ENCODE measurements at places on chromosomes 16 and 17. TPM values are rescaled to one million over a fixed set of nuclear protein-coding genes. Genes with fewer than 3 reads are reported as not detected.

- H3K4me1 ChIP-seq = no peaks in the 10 kb centered on the region
- H3K27ac ChIP-seq = no peak overlapping the region
- H3K4me3 ChIP-seq = no peak overlapping the region
These were observed 224.2 kb downstream of the ENGASE start for GRCh38 chr17:79298799-79299198.

DNA sequence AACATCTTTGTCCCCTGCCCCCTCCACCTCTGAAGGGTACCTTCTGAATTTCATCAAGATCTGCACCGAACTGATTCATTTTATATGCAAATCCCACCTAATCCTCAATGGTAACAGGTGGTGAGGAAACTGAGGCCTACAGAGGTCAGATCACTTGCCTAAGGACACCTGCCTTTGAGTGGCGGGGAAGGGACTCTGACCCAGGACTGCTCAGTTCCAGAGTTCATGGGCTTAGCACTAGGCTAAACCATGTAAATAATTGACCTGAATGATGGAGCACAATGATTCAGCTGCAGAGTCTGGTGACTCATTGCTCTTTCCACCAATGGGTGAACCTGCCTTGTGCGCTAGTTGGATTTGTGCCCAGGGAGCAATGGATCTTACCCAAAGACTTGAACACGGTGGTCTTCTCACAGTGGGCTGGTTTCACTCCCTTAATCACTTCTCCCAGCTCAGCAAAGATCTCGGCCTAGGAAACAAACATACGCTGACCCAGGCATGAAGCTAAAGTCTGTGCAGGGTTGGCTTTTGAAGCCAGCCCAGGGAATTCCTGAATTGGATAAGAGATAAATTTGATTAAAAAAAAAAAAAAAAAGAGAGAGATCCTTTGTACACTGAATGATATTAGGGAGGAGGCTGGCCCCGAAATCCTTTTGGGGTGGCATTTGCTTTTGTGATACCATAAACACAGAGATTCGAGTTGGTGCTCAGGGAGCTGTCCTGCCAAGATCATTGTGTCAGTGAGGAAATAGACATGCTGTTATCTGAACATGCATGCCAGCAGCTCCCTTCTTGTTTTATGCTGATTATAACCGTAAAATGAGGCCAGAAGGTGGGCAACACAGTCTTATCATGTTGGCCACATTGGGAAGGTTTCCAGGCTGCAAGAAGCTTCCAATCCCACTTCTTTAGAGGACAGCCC lies 17.0 kb downstream of the CRYM start:
- no peaks in the 10 kb centered on the region for H3K36me3 ChIP-seq
- H3K27me3 ChIP-seq = peaks cover 8% of the 10 kb centered on the region
- no peak overlapping the region for H3K27ac ChIP-seq
- peak; percentile 94 for DNase-seq
- no peaks in the 10 kb centered on the region for H3K4me1 ChIP-seq

DNA sequence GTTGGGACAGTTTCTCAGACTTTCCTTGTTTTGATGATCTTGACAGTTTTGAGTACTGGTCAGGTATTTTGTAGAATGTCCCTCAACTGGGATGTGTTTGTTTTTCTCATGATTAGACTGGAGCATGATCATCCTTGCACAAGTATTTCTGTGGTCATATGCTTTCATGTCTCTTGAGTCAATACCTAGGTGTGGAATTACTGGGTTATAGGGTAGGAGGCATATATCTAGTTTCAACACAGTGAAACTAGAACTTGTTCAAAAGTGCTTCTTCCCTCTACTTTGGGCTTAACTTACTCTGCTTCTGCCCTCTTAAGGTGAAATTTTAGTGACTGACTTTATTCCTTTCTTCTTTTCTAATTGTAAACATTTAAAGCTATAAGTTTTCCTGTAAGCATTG lies 30.1 kb downstream of the IKZF3 start:
- no peak overlapping the region for H3K27ac ChIP-seq
- H3K27me3 ChIP-seq = peaks cover 4% of the 10 kb centered on the region
- H3K4me1 ChIP-seq = no peaks in the 10 kb centered on the region
- DNase-seq = no peak

DNA sequence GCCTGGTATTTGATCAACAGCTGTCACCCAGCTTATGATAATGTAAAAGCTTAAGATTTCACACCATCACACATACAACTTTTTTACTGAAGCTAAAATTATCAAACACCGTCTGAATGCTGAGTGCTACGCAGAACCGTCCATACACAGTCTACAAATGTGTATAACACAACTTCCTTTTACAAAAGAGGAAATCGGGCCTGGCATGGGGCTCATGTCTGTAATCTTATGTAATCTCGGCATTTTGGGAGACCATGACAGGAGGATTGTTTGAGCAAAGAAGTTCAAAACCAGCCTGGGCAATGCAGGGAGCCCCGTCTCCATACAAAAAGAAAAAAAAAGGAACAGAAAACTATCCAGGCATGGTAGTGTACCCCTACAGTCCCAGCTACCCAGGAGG lies 19.6 kb upstream of the QRICH2 start:
- H3K36me3 ChIP-seq = peaks cover 28% of the 10 kb centered on the region
- H3K4me1 ChIP-seq = no peaks in the 10 kb centered on the region
- no peak overlapping the region for H3K4me3 ChIP-seq
- no peaks in the 10 kb centered on the region for H3K27me3 ChIP-seq

GRCh38 chr17:45147581-45148182 lies 593 bp upstream of the HEXIM1 start:
- H3K27ac ChIP-seq = peak overlapping the region; percentile 90
- H3K36me3 ChIP-seq = 0 out of 2 replicates have a peak, but pooled peaks cover 2% of the 10 kb centered on the region
- DNase-seq = peak; percentile 97
- peaks cover 19% of the 10 kb centered on the region for H3K4me1 ChIP-seq

DNA sequence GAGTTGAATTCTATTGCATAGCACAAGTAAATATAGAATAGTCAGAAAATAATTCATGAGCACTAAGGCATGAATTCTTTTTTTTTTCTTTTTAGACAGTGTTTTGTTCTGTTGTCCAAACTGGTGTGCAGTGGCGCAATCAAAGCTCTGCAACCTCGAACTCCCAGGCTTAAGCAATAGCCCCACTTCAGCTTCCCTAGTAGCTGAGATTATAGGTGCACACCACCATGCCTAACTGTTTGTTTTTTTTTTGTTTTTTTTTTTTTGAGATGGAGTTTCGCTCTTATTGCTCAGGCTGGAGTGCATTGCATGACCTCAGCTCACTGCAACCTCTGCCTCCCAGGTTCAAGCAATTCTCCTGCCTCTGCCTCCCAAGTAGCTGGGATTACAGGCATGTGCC lies 16.6 kb downstream of the TUBD1 start:
- H3K27ac ChIP-seq = no peak overlapping the region
- H3K4me1 ChIP-seq = no peaks in the 10 kb centered on the region
- peaks cover 5% of the 10 kb centered on the region for H3K36me3 ChIP-seq
- H3K27me3 ChIP-seq = no peaks in the 10 kb centered on the region
- no peak overlapping the region for H3K4me3 ChIP-seq

DNA sequence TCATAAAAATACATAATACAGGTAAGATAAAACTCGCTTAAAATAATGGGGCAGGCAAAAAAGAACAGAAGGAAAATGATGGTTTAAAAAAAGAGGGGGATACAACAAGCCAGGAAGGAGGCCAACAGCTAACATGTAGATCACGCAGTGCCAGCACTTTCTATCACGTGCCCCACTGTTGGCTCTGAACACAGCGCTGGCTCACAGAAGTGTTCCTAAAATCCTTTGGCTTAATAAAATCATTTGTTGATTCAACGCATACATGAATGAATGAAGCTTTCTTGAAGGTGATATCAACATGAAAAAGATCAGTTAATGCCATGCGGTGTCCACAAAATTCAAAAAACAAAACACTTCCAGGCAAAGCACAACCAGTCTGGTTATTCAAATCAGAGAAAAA lies 8.5 kb downstream of the ITGAE start:
- H3K4me1 ChIP-seq = peaks cover 9% of the 10 kb centered on the region
- H3K27me3 ChIP-seq = no peaks in the 10 kb centered on the region
- no peak overlapping the region for H3K27ac ChIP-seq
- DNase-seq = no peak
- H3K36me3 ChIP-seq = no peaks in the 10 kb centered on the region

GRCh38 chr17:12709063-12709462 lies 43.4 kb downstream of the MYOCD start:
- peaks cover 4% of the 10 kb centered on the region for H3K4me1 ChIP-seq
- H3K27ac ChIP-seq = no peak overlapping the region
- H3K36me3 ChIP-seq = peaks cover 7% of the 10 kb centered on the region
- H3K27me3 ChIP-seq = no peaks in the 10 kb centered on the region
- peak; percentile 62 for DNase-seq

DNA sequence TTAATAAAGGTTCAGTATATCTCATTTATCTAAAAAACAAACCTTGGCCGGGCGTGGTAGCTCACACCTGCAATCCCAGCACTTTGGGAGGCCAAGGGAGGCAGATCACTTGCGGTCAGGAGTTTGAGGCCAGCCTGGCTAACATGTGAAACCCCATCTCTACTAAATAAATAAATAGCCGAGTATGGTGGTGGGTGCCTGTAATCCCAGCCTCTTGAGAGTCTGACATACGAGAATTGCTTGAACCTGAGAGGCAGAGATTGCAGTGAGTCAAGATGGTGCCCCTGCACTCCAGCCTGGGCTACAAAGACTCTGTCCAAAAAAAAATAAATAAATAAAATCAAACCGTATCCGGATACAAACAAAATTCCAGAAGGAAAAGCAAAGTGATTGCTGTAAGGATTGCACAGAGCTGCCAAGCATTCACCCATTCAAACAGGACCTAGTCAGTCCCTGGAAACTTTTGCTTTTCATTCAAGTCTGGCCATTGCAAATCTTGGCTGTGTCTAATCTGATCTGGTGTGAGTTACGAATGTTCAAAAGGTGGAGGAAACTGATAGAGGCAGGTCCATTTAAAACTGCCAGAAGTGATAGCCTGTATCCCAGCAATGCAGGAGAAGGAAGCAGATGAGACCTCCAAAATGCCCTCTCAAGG lies 102.5 kb upstream of the CLEC3A start:
- H3K4me3 ChIP-seq = no peak overlapping the region
- H3K36me3 ChIP-seq = no peaks in the 10 kb centered on the region
- H3K4me1 ChIP-seq = peaks cover 16% of the 10 kb centered on the region
- no peak overlapping the region for H3K27ac ChIP-seq
- peak; percentile 20 for DNase-seq
- no peaks in the 10 kb centered on the region for H3K27me3 ChIP-seq

- peaks cover 5% of the 10 kb centered on the region for H3K4me1 ChIP-seq
- H3K27ac ChIP-seq = no peak overlapping the region
- H3K4me3 ChIP-seq = no peak overlapping the region
- no peaks in the 10 kb centered on the region for H3K36me3 ChIP-seq
- peaks cover 28% of the 10 kb centered on the region for H3K27me3 ChIP-seq
- no peak for DNase-seq
These were observed 2.8 kb upstream of the PITPNM3 start for GRCh38 chr17:6558932-6559752.

- peak; percentile 46 for DNase-seq
- H3K27me3 ChIP-seq = no peaks in the 10 kb centered on the region
- peak overlapping the region; percentile 100 for H3K4me3 ChIP-seq
- no peaks in the 10 kb centered on the region for H3K36me3 ChIP-seq
These were observed 307 bp downstream of the CDYL2 start for GRCh38 chr16:80804056-80804525.

DNA sequence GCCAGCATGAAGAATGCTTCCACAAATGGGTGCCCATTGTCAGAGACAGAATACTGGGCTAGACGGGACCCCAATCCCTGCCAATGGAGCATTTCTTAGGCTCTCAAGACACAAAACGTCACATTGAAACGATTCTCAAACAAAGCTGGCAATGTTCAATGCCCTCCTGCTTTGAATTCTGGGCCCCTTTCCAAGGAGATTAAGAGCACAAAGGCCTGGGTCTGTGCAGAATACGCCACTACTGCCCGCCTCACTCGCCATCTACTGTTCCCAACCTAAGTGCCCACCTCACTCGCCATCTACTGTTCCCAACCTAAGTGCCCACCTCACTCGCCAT lies 9.7 kb downstream of the CFAP20 start:
- no peak overlapping the region for H3K4me3 ChIP-seq
- H3K27me3 ChIP-seq = no peaks in the 10 kb centered on the region
- no peak for DNase-seq
- H3K27ac ChIP-seq = no peak overlapping the region
- peaks cover 25% of the 10 kb centered on the region for H3K4me1 ChIP-seq
- H3K36me3 ChIP-seq = peaks cover 11% of the 10 kb centered on the region

- no peak overlapping the region for H3K27ac ChIP-seq
- H3K27me3 ChIP-seq = no peaks in the 10 kb centered on the region
- H3K4me3 ChIP-seq = no peak overlapping the region
- H3K4me1 ChIP-seq = no peaks in the 10 kb centered on the region
- no peaks in the 10 kb centered on the region for H3K36me3 ChIP-seq
- DNase-seq = no peak
These were observed 769.0 kb downstream of the KCNJ2 start for GRCh38 chr17:70938336-70938735.

- no peaks in the 10 kb centered on the region for H3K36me3 ChIP-seq
- no peaks in the 10 kb centered on the region for H3K27me3 ChIP-seq
- no peak overlapping the region for H3K4me3 ChIP-seq
- no peak overlapping the region for H3K27ac ChIP-seq
- peak; percentile 44 for DNase-seq
- peaks cover 5% of the 10 kb centered on the region for H3K4me1 ChIP-seq
These were observed 10.6 kb downstream of the MOSMO start for GRCh38 chr16:22018559-22018958.

- DNase-seq = no peak
- peaks cover 34% of the 10 kb centered on the region for H3K4me1 ChIP-seq
- no peaks in the 10 kb centered on the region for H3K27me3 ChIP-seq
- no peak overlapping the region for H3K27ac ChIP-seq
These were observed 4.9 kb upstream of the ACTG1 start for GRCh38 chr17:81517339-81518112.

DNA sequence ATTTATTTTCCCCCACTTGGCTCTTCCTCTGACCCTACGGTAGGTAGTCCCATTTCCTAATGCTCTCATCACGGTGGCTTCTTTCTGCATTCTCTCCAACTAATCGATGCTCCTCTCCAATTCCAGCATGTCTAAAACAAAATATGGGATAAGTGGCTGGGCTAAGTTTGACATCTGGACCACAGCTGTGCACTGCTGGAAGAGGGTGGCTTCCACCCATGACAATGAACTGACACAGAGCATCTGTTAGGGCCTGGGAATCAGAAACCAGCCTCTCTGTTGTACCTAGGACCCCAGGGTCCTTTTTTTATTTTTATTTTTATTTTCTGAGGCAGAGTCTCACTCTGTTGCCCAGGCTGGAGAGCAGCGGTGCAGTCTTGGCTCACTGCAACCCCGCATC lies 29.0 kb upstream of the SLC39A11 start:
- H3K4me3 ChIP-seq = no peak overlapping the region
- no peak for DNase-seq
- peaks cover 2% of the 10 kb centered on the region for H3K27me3 ChIP-seq
- H3K4me1 ChIP-seq = no peaks in the 10 kb centered on the region
- H3K27ac ChIP-seq = no peak overlapping the region
- no peaks in the 10 kb centered on the region for H3K36me3 ChIP-seq

The SERPINF2 gene
- not detected for total RNA-seq

The PYDC1 gene
- not detected for total RNA-seq

The KRT17 gene
- 2.5 TPM for total RNA-seq

The KRTAP3-1 gene
- total RNA-seq = not detected

The CORO6 gene
- 2.8 TPM for total RNA-seq

The CD300E gene
- total RNA-seq = not detected

The TAC4 gene
- not detected for total RNA-seq

Measured in IMR-90 (cell line).